ENCODE measurements at places on chromosomes 5 and 9. TPM values are rescaled to one million over a fixed set of nuclear protein-coding genes. Genes with fewer than 3 reads are reported as not detected.

Gene STK32A
- 2.1 TPM for total RNA-seq

- no peak for DNase-seq
Measured at GRCh38 chr5:77208507-77209163, 1.8 kb upstream of the PDE8B start.

Gene EPB41L4B
- 12.9 TPM for total RNA-seq

- no peak for DNase-seq
Measured at GRCh38 chr9:104971511-104971910, 43.6 kb upstream of the ABCA1 start.

DNA sequence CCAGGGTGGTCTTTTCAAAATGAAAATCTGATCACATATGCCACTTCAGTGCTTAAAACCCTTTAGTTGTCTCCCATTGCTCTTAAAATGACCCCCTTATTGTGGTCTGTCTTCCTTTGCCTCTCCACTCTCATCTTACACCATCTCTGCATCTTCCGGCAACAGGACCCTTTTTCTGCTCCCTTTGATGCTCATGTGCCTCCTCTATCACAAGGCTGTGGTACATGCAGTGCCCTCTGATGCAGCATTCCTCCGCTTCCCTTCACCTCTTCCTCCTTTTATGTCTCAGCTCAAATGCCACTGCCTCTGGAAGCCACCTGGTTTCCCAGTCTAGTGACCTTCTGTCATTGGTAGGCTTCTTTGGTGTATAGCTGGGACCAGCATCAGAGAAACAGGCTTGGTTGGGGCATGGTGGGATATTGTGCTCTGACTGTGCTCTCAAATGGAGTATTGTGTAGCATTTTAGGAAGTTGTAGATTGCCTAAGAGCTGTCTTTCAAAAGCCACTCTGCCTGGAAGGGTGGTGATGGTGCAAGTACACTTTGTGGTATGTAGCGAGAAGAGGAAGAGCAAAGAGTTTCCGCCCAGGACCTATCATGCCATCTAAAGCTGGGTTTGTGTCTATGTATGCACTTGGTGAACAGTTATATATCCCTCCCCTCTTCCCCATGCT, 28.1 kb downstream of the ARHGAP26 start:
- no peak for DNase-seq

DNA sequence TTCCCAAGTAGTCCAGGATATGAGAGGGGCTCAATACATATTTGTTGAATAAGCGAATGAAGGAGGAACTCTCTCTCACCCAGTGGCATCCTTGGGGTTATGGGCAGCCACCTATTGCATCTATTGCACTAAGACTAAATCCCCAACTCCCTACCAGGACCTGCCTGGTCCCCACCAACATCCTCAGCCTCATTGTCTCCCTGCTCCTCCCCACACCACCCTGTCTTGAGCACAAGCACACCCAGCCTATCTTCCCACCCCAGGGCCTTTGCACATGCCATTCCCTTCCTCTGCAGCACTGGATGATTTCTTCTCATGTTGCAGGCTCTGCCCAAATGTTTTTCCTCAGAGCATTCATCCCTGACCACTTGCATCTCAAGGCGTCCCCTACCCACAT, 133.8 kb downstream of the BARX1 start:
- no peak for DNase-seq

DNA sequence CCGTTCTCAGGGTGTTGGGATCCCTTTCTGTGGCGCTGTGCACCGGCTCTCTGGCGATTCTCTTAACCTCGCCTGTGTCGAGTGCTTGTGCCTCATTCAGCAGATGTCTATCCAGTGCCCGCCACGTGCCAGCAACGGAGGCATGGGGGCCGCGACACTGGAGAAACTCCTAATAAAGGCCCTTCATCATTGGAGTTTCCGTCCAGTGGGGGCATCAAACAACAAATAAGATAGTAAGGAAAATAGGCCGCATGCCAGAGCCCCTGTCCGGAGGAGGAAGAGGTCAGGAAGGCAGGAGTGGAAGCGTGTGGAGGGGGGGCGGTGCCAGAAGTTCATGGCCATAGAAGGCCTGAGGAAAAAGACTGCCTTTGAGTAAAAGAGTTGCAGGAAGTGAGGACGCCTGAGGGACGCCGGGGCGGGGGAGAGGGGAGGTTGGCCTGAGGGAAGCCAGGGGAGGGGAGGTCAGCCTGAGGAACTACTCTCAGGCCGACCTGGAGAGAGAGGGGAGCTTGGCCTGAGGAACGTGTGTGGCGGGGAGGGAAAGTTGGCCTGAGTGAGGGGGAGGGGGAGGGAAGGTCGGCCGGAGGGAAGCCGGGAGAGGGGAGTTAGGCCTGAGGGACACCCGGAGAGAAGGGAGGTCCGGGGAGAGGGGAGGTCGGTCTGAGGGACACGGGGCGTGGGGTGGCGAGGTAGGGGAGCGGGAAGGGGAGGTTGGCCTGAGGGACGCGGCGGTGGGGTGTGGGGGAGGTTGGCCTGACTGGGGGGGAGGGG, 82.2 kb downstream of the CACNA1B start:
- DNase-seq = no peak

DNA sequence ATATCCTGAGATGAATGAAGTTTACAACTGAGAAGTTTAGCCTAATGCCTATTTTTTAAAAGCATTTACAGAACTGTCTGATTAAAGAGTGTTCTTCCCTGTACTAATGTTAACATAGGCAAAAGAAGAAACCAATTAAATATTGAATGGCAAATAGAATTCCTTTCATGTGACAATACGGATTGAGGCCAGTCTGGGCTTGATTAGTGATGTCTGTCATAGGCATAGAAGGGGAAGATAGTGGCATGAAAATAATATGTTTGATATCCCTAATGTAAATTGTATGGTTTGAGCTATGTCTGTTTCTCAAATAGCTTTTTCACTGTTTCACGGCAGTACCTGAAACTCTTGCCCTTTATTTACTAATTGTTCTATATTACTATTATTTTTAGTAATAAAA, 443.1 kb upstream of the CLINT1 start:
- DNase-seq = no peak

DNA sequence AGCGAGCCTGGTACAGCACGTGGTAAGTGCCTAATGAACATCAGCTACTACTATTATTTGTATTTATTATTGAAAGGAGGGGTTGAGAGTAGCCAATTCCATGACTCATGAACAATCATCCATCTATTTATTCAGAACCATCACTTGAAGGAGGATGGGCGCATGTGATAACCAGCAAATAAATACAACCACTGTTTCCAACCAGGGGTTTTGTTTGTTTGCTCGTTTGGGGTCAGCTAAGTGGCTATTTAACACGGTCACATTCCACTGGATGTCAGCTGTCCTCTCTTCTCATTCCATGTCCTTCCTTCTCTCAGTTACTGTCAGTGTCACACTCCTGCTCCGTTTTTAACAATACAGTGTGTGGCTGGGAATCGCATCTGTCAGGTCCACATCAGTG, 8.6 kb downstream of the RAPGEF1 start:
- no peak for DNase-seq

DNA sequence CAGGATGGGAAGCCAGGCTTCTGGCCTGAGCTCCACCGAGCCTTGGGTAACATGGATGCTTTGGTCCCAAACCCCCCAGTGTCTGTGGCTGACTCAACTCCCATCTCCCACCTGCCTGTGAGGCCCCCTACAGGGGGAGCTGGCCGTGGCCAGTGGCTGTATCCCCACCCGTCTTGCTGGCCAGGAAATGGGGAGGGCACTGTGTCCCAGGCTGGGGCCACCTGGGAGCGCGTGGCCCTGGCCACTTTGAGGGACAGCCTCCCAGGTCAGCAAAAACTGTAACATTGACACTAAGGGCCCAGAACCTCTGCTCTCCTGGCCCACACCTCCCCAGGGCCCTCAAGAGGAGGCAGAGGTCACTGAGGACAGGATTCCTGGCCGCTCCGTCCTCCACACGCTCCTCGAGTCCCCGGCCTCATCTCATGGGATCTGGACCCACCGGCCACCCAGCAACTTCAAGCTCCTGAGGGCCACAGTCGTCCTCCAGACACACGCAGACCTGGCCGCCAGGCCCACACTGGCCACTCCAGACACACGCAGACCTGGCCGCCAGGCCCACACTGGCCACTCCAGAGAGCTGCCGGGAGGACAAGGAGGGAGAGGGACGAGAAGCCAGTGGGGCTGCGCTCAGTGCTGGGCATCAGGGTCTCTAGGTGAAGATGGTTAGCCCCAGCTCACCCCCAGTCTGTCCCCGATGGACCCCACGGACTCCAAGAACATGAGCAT, 44.2 kb downstream of the DBH start:
- DNase-seq = no peak

DNA sequence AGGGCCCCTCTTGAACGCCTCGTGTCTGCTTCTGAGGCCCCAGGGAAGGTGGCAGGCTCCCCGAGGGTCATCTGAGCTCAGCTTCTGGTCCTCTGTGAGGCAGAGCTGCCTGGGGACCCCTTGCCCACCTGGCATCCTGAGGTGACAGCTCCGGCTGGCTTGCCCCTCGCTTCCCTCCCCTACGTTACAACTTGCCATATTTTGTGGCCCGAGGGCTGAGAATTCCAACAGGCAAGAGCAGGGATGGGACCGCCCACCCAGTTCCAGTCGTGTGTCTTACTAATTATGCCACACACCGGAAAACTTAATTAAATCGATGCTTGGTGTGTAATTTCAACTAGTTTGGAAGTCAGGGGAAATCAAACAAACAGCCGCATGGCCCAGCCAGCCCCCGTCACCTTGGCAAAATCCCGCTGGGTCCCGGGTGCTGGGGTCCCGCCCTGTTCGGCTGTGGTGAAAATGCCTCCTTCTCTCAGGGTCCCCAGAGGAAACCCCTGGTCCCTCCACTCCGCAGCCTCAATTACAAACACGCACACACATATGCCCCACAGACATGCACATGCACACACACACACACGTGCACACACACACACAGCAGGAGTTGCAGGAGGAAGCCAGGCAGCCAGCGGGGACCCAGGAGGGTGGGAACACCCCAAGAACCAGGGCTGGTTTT, 221.0 kb upstream of the IER5L start:
- DNase-seq = no peak

Gene PFN3
- not detected for total RNA-seq

GRCh38 chr9:79104216-79104615, 467.5 kb upstream of the TLE4 start:
- no peak for DNase-seq

DNA sequence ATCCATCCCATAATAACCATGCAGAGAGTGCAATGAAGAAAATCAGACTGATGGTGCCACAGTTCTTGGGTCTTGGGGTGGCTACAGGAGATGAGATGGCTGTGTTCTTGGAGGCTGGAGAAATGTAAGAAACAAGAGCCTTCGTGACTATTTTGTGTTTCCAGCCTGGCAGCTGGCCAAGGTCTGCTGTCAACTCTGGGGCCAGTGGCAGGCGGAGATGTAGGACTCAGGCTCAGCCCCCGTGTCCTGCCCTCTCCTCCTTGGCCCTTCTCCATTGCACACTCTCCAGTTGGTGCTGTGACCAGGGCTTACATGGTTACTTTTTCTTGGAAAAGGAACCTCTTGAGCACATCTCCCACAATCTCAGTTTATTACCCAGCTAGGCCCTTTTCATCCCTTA, 235.4 kb downstream of the DMRT2 start:
- DNase-seq = no peak

- DNase-seq = no peak
Measured at GRCh38 chr5:170360709-170361108, 28.5 kb downstream of the KCNMB1 start.

GRCh38 chr5:53084546-53085255, 24.9 kb downstream of the MOCS2 start:
- no peak for DNase-seq

DNA sequence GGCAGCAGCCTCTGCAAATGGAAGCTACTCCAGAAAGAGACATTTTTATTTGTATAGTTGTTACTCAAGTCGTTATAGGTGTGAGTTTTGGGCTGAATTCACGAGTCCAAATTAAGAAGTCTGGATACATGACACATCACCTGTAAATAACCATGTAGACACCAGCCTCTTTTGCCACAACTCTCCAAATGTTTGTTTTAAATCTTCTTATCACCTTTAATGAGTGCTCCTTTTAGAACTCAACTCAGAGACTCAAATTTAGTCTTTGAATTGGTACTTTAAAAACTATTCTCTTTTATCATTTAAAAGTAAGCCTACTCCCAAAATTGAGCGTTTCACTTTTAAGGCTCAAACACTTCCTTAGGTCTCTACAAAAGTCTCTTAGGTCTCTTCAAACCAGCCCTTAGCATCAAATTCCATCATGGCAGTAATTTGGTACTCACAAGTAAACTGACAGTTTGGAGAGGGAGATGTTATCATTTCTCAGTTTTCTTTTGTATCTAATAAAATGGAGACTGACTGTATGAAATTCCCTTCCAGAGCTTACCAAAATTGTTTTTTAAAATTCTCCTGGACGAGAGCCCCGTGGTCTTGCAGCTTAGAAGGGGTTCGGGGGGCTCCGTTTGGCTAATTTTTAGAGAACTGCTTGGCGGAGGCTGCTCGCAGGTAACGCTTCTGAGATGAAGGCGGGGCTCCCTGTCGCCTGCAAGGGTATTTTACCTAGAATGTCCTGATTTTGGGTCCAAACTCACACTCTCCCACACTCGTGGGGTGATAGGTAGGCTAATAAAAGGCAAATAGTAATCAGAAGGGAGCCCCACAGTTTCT, 194.6 kb downstream of the MEF2C start:
- no peak for DNase-seq

Gene FBXO10
- 4.9 TPM for total RNA-seq

DNA sequence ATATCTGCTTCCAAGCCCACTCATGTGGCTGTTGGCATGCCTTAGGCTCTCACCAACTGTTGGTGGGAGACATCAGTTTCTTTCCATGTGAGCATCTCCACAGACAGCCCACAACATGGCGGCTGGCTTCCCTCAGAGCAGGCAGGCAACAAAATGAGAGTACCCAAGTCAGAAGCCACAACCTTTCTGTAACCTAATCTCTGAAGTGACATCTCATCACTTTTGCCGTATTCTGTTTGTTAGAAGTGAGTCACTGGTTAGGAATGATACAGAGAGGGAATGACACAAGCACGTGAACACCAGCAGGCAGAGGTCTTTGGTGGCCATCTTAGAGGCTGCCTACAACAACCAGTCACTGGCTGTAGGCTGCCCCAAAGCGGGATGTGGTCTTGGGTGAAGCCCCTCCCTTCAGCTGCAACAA, 88.6 kb upstream of the RASGRF2 start:
- DNase-seq = peak; percentile 74

Gene FCN1
- total RNA-seq = not detected

DNA sequence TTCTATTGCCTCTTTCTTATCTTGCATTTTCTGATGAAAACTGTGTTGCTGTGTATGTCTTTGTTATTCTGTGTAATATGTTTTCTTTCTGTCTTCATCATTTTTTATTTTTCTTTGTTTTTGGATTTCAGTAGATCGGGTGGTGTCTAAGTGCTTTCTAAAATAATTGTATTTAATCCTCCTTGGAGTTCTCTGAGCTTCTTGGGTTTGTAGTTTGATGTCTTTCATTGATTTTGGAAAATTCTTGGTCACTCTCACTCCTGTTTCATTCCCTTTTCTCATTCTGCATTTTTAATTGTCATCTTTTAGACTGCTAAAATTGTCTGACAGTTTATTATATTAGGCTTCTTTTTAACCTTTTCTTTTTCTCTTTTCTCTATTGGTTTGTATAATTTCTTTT, 560.5 kb downstream of the IRX1 start:
- DNase-seq = no peak

DNA sequence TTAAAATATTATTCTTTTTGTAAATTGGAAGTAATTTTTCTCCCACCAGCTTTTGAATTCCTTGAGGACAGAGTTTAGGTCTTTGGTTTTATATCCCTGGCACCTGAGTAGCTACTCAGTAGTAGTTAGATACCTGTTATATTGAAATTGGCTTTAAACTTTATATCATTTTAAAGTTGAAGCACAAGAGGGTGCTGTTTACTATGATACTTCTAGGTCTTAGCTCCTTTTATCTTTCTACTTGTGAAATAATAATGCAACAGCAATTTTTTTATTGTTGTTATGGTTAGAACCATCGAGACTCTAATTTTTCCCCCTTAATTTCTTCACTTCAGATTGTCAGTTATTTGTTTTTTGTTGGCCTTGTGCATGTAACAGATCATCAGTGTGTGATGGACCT, 46.3 kb downstream of the AP3S1 start:
- DNase-seq = no peak
